ENCODE measurements at places on chromosomes 3 and 15.

GRCh38 chr15:35691891-35692867 is 146.2 kb upstream of the DPH6 start:
- DNase-seq = no peak

DNA sequence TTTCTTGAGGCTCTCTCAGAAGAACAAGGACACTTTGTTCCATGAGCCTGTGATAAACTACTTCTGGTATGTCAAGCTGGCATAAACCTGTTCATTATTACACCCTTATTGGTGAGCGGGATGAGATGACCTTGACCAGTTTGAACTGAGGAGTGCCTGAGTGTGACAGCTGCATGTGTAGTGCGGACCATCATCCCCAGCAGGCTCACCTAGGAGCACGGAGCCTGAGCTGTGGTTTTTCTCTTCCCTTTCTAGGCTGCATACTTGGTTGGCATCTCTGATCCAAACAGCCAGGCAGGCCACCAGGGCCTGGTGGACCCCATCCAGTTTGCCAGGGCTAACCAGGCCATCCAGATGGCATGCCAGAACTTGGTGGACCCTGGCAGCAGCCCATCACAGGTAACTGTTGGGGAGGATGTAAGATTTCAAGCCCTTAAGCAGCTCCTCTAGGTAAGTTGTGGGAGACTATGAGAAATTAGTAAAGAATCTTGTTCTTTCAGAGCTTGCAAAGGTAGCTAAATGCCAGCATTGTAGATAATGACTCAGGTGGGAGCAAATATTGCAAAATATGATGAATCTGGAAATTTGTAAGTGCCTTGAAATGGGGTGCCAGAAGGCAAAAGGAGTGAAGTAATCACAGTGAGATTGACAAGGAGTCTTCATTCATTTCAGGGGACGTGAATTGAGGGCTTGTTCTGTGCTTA is 288.9 kb upstream of the TPM1 start:
- no peak for DNase-seq

GRCh38 chr3:169256796-169257522 is 406.6 kb downstream of the MECOM start:
- no peak for DNase-seq

DNA sequence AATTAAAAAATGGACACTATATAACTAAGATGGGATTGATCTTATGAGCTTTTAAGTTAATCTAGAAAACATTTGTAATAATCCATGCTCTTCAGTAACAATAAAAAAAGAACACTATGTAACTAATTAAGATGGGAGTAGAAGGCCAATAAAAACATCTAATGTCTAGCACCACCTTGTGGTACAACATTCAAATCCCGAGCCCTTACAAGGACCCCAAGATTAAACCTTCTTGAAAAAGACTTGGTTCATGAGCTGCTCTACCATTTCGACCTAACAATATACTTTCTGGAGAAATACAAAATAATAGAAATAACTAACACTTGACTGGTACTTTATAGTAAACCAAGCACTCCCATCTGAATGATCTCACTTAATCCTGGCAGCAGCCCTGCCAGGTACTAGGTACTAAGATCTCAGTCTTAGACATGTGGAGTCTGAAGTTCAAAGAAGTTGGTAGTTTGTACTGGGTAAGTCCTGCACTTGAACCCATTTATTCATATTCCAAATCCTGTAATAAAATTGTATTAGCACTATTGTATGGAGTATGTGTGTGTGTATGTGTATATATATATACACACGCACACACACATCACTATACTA is 21.8 kb downstream of the METTL6 start:
- peak; percentile 18 for DNase-seq

- DNase-seq = no peak
These were observed 41.1 kb downstream of the HEG1 start for GRCh38 chr3:125014570-125015179.

GRCh38 chr3:154819491-154819890 is 260.6 kb upstream of the MME start:
- no peak for DNase-seq

DNA sequence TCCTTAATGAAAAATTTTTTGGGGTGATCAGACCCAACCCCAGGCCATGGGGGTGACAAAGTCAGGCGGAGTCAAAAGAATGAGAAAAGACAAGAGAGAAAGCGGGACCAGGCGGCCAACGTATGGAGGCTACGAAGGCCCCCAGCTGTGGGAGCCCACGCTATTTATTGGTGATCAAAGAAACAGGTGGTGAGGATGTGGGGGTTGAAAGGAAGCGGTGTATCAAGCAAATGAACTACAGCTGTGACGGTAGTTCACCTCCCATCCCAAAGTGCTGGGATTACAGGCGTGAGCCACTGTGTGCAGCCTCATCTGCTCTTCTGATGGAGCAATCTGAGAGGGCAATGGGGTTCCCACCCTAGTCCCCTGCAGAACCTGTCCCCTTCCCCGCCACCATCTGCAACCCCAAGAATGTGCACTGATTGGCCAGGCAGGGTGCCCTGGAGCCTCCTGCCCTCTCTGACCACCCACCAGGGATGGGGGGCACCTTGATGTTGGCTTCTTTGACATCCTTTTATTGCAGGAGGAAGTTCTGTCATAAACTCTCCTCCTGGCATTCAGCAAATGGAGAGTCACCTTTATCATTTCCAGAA is 1.1 kb upstream of the CHRNA3 start:
- no peak for DNase-seq

- DNase-seq = no peak
These were observed 32.5 kb downstream of the ARHGEF3 start for GRCh38 chr3:56769116-56769707.

DNA sequence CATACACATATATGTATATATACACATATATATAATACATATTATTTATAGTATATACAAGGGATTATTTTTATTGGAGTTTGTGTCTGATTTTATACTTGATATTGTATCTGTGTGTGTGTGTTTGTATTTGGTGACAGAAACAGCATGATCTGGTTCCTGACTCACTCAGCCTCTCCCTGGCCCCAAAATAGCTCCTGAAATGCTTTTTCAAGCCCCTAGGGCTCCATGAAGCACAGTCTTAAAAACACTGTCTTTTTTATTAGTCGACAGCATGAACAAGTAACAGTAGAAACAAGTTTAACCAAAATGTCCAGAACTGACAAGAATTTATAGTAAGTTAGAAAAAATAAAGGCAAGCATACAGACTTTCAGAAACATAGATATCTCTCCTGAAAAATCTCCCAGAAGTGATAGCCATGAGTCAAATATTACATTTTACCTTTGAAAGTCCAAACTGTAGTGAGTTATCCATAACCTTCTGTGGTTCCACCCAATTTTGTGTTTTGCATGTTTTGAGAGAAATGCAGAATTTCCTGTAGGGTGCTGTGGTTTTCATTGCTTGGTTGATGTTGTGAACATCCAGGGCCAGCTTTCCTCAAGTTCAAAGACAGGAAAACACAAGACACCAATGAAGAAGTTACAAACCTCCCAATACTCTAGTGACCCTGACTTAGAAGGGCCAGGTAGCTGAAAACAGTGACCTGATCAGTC is 98.5 kb upstream of the CCDC80 start:
- DNase-seq = no peak

GRCh38 chr3:135756106-135756668 is 209.3 kb upstream of the PPP2R3A start:
- no peak for DNase-seq

DNA sequence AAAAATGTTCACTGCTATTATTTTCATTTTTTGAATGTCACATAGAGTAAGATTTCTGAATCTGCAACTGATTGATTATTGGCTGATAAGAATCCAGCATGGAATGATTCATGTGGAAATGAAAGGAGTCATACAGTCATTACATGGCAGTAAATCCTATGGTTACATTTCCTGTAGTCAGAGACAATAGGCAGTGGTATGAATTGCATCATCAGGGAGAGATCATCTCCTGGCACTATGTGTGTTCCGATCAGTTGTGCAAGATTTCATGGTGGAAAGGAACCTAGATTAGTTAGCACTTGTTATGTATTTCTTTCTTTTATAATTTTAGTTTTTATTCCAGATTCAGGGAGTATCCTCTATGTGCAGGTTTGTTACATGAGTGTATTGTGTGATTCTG is 38.8 kb downstream of the SLC12A1 start:
- DNase-seq = no peak

DNA sequence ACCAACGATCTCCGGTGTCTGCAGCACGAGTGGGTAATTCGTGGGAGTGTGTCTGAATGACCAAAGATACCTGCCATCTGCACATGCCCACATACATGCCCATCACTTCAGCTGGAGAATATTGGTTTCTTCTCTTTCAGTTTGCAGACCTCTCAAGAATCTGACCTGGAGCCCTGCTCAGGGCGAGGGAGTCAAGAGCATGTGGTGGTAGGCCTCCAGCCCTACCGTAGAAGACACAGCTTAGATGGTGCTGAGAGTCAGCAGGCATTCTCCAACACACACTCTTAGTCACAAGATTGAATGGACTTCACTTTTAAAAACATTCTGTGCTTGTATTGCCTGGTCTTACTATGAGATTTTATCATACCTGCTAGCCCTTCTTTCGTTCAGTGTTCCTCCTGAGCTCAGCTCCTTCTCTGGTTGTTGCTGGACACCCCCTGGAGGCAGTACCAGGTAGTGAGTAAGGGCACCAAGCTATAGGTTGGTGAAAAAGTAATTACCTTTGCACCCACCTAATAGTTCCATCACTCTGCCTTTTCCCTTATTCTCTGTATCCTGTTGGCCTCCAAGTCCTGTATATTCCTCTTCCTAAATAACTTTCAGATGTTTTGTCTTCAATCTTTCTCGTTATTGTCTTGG is 252.0 kb downstream of the CACNA2D3 start:
- DNase-seq = no peak

DNA sequence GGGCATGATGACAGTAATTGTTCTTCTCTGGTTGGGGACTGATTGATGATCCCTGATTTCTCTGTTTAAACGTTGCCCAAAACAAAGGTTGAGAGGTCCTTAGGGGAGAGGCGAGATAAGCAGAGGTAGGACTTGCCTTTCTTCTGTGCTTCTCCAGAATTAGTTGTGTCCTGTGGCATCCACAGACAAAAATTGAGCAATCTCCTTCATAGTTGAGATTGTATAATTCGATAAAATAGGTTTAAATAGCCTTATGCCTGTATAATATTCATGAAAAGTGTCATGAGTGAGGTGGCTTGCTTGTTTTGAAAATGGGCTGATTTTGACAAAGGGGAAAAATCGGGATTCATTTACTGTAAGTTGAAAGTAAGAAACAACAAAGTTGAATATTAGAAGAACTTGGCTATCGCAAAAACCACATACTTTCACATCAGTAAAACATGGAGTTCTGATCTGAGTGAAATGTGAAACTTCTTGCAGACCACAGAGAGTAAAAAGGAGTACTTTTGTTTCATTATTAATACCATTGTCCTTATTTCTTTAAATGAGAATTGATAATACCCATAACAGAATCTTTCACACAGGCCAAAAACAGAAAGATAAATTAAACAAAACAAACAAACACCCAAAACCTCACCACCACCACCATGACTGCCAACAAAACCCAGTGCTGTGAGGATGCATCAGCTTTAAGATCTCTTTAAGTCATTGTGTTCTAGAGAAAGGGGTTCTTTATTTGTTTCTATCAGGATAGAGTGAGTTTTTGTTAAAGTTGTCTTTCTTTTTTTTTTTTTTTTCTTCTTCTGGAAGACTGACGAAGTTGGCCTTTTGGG is 155.7 kb downstream of the LPP start:
- DNase-seq = no peak

- no peak for DNase-seq
These were observed 103.2 kb upstream of the BNIP2 start for GRCh38 chr15:59792359-59792758.

- DNase-seq = no peak
These were observed 35.8 kb upstream of the SLC24A5 start for GRCh38 chr15:48084759-48085590.

DNA sequence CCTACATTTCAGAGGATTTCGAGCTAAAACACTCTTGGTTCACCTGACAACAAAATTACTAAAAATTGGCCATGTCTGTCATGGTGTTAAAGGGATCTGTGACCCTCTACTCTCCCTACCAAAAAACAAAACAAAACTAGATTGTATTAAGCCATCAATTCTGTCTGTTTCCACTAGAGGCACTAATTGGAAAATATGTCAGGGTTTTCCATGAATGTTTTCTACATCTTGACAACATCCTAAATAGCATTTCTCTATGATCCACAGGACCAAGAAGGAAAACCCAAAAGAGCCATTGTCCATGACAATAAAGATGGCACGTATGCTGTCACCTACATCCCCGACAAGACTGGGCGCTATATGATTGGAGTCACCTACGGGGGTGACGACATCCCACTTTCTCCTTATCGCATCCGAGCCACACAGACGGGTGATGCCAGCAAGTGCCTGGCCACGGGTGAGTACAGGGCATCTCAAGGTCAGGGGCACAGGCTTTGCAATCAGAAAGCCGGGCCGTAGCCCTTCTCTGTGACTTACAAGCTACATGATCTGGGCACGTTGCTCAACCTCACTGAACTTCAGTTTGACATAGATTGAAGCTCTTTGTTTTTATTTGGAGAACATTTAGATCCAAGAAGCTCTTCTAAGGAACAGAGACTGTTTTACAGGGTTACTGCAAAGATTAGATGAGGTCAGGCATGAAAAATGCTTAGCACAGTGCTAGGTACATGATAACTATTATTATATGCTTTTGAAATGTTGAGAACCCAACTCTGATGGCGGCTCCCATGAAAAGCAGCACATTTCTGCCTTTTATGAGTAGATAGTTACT is 74.8 kb downstream of the DNASE1L3 start:
- DNase-seq = no peak

DNA sequence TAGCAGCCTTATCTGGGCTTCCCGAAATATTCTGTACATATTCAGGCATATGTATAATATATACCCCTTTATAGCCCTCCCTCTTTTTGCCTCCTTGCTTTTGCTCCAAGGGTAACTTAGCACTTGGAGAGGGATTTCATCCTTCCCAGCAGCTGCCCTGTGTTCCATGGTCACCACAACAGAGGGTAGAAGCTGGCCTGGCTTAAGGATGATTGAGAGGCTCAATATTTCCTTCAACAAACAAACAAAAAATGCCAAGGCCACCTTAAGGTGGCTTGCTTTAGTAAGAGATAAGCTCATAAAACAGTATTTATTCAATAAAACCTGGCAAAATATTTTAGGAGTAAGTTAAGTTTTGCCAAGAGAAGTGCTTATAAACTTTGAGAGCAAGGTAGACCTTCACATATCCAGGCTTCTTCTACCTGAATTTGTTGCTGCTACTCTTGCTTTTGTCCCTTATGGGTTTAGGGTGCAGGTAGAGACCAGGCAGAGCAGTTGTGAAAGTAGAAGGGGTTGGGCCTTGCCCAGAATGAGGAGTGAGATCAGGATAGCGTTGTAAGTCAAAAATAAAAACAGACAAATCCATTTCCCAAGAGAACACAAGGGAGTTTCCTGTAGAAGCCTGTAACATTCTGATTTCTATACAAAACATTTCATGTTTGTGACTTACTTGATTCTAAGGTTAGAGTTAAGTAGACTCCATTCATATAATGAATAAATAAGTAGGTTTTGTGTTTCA is 52.7 kb upstream of the ATOSA start:
- no peak for DNase-seq
